ENCODE measurements at places on chromosomes 5 and 9. TPM values are rescaled to one million over a fixed set of nuclear protein-coding genes. Genes with fewer than 3 reads are reported as not detected.

DNA sequence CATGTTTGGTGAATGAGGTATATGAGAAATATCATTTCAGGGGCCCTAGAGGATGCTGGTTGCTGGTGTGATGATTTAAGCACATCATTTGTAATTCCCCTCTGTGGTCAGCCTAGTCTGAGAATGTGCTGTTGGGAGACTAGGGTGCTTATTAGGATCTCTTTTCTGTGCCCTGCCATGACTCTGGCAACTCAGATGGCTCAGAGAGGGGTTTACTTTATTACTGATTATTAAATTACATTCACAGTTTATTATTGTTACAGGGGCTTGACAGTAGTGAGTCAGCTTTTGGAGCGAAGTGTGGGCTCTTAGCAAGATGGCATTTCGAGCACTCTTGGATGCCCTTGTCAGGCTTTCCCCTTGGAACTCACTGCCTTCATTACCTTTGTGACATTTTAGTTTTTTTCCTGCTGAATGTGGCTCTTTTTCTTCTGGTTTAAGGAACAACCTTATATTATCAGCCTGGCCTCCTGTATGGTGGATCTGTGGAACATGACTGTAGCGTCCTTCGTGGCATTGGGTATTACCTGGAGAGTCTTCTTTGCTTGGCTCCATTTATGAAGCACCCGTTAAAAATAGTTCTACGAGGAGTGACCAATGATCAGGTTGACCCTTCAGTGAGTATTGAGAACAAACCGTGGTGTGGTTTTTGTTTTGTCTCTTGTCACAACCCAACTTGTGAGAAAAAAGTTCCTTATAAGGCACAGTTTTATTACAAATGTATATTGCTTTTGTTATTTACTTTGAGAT lies 33.8 kb downstream of the RCL1 start:
- DNase-seq = no peak

The B4GALT7 gene
- total RNA-seq = 19.1 TPM

- DNase-seq = no peak
These were observed 27.0 kb upstream of the PRRC2B start for GRCh38 chr9:131366761-131367401.

- DNase-seq = no peak
These were observed 2.1 kb downstream of the CFAP77 start for GRCh38 chr9:132412089-132412488.

Data from NCI-H460 (cell line).